ENCODE measurements at places on chromosomes 12 and 14.
A peak's percentile ranks its signal among the peaks of the same experiment; 100 is the strongest.

- no peak for DNase-seq
Observed at GRCh38 chr14:69481815-69482568, 2.5 kb upstream of the PLEKHD1 start.

DNA sequence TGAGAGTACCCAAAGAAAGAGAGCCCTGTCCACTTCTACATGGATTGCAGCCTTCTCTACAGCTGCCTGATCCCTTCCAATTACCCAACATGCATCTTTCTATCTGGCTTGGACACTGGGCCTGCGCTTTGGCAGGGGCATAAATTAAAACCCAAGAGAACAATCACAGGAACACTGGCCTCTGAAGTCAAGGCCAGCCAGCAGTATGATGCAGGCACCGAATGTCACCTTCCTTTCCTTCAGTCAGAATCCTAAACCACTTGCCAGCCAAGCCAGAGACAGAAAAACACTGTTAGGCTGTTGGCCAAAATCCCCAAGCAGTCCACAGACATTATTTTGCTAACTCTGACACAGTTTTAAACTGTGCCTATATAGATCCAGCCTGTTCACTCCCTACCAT lies 113.7 kb downstream of the DUSP6 start:
- DNase-seq, result peak; percentile 64

GRCh38 chr14:51653775-51654532 lies 2.2 kb downstream of the FRMD6 start:
- no peak for DNase-seq

- DNase-seq, result no peak
Observed at GRCh38 chr12:99154216-99154982, 493.2 kb upstream of the GARIN6 start.

DNA sequence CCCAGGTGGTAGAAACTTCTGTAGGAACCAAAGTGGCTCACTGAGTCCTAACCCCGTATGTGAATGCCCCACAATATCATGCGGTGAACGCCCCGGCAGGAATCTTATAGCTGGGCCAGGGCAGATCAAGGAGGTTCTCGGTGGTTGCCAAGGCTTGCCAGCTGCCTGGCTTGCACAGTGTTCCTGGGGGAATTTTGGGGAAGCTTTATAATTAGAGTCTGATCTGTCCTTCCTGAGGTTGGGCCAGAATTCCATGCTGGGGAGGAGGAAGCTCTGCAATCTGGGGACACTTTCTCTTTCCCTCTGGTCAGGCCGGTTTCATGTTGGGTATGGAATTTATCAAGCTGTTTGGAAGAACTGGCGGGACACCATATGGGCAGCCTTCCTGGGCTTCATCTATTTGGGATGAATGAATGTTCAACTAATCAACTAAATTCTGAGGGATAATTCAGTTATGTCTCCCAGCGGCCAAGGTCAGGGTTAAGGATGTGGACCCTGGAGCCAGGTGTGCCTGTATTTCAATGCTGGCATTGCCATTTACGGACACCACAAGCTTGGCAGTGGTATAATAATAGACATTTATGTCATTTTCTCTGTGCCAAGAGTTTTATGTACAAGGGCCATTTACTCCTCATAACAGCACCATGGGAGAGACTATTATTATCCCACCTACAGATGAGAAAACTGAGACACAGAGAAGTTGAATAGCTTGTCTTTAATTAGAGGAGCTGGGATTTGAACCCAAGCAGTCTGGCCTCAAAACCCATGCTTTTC lies 54.3 kb downstream of the SVOP start:
- no peak for DNase-seq

GRCh38 chr12:124147575-124147974 lies 147.3 kb upstream of the RFLNA start:
- DNase-seq, result no peak

- no peak for DNase-seq
Observed at GRCh38 chr14:80862983-80863382, 78.6 kb downstream of the CEP128 start.

- DNase-seq, result no peak
Observed at GRCh38 chr12:51349026-51349425, 2.5 kb upstream of the CELA1 start.

DNA sequence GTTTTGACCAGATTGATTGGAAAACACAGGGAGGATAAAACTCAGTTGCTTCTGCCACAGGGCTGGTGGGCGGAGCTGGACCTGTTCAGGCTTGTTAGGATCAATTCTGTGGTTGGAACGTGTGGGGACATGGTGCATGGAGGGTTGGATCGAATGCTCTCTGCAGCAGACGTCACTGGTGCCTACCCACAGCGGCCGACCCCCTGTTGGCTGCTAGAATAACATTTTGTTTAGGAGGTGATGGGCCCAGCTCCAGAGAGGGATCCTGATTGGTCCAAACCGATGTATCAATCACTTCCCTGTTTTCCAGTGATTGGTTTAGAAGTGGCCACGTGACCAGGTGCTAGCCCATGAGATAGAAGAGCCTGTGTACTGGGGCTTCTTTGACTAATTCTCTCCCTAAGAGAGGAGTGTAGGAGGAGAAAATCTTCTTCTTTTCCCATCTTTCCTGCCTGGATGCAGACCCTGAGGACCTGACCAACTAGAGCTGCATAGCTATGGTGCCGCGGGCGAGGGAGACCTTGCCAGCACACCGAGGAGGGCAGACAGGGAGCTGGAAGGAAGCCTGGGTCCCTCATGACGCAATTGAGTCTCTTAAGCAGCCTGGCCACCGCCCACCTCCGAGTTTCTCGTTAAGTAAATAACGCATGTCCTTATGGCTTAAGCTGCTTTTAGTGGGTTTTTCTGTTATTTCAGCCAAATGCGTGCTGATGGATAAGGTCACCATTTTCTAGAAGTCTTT lies 163.5 kb downstream of the AACS start:
- no peak for DNase-seq

- no peak for DNase-seq
Observed at GRCh38 chr12:12393171-12393570, 36.3 kb downstream of the BORCS5 start.

DNA sequence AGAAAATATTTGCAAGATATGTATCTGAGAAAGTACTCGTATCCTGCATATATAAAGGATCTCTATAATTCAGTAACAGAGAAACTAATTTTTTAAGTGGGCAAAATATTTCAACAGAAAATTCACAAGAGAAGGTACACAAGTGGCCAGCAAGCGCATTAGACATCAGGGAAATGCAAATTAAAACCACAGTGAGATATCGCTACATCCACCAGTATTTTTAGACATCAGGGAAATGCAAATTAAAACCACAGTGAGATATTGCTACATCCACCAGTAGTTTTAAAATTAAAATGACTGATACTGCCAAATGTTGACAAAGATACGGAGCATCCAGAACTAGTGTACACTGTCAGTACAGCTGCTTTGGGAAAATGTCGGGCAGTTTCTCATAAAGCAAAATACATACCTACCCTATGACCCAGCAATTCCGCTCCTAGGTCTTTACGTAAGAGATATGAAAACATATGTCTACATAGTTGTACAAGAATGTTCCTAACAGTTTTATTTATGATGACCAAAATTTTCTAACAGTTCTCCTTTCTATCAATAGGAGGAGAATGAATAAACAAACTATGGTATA lies 2.8 kb upstream of the KCNK13 start:
- no peak for DNase-seq

- no peak for DNase-seq
Observed at GRCh38 chr12:111842556-111843396, 748 bp downstream of the MAPKAPK5 start.

- no peak for DNase-seq
Observed at GRCh38 chr14:83379436-83379835, 1845.8 kb upstream of the SEL1L start.

DNA sequence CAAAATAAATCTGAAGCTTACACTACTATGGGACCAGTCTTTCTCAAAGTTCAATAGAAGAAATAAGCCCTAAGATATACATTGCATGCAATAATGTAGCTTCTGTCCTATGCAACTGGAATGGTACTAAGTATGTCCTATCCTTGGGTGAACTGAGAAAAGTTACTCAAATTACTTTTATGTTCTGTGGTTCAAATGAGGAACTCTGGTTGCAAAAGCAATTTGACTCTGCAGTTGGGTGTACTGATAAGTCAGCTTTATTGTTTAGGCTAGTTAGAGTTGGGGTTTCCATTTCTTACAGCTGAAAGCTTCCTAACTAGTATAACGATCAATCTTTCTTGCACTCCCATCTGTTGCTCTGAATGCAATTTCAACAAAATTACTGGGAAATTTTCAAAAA lies 29.2 kb downstream of the GPR135 start:
- no peak for DNase-seq

DNA sequence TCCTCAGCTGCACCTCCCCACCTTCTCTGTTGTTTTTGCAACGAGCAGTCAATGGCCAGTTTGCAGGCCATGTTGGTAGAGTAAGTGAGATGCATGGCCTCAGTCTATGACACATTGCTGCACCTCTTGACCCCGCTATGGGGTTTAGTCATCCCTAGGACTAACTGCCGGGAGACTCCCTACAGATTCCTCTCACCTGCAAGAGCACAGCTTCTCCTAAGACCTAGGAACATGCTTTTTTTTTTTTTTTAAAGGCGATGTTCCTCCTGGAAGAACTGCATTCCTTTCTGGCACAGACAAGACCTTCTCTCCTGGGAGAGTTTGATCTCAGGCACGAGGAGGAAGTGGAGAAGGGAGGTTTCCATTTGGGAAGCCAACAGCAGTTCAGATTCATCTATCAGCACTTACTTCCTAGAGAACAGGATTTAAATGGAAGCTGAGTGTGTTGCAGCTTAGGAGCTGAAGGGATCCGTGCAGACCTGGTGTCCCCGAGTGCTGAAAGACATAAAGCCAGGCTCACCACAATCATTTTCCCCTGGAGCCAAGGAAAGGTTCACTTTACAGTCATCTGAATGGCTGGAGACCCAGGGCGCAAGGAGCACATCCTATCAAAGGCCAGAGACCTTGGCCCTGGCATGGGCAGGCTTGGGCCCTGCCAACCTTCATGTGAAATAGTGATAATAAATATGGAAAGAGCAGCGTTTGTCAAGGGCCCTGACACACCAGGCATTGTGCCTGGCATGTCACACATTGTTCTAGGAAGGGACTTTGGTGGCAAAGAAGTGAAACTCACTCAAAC lies 104.1 kb downstream of the LGMN start:
- no peak for DNase-seq

- no peak for DNase-seq
Observed at GRCh38 chr12:118357257-118358007, 15.3 kb downstream of the TAOK3 start.

GRCh38 chr14:106605548-106606448 lies 1079.4 kb downstream of the TMEM121 start:
- no peak for DNase-seq

GRCh38 chr14:53491884-53492277 lies 338.8 kb upstream of the DDHD1 start:
- DNase-seq, result no peak

GRCh38 chr12:66665435-66665985 lies 13.4 kb downstream of the GRIP1 start:
- no peak for DNase-seq

DNA sequence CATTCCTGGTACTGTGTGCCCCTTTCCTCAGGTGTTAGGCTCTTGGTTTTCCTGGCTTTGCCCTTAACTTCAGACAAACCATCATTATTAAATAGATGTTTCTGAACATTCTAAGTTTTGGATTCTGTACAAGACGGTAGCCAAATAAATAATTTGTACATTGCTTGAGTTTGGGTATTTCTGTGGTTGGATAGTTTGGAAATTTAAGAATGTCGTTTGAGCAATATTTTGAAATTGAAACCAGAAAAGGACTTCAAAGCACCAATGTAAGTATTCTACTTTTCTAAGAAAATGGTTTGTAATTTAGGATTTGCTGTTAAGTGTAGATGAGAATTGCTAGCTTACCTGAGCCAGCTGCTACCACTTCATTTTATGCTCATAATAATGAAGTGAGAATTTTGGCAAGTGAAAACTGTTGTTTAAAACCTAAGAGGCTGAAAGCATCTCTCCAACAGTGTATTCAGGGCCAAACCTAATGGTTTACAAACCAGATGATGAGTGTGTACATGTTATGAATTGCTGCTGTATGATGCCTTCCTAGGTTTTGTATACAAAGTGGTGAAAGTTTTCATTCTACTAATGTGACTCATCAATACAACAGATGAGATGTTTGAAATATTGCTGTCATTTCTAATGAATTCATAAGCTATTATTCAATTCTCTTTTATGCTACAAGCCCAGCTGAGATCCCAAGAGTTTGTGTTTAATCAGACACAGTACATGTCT lies 181.5 kb upstream of the PRKD1 start:
- no peak for DNase-seq

GRCh38 chr12:60071759-60072191 lies 475.9 kb downstream of the SLC16A7 start:
- no peak for DNase-seq

DNA sequence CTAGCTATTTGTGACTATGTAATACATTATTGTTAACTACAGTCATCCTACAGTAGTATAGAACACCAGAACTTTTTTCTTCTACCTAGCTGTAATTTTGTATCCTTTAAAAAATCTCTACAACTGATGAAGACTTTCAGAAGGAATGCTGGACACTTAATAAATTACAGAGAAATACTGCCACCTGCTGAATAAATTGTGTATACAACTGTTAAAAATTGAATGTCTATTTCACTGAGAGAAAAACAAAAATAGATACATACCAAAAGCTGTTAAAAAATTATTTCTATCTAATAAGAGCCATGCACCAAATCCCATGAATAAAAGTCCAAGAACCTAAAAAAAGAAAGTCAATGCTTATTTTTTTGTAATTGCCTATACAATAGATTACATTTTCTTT lies 6.6 kb downstream of the TSPAN19 start:
- no peak for DNase-seq

DNA sequence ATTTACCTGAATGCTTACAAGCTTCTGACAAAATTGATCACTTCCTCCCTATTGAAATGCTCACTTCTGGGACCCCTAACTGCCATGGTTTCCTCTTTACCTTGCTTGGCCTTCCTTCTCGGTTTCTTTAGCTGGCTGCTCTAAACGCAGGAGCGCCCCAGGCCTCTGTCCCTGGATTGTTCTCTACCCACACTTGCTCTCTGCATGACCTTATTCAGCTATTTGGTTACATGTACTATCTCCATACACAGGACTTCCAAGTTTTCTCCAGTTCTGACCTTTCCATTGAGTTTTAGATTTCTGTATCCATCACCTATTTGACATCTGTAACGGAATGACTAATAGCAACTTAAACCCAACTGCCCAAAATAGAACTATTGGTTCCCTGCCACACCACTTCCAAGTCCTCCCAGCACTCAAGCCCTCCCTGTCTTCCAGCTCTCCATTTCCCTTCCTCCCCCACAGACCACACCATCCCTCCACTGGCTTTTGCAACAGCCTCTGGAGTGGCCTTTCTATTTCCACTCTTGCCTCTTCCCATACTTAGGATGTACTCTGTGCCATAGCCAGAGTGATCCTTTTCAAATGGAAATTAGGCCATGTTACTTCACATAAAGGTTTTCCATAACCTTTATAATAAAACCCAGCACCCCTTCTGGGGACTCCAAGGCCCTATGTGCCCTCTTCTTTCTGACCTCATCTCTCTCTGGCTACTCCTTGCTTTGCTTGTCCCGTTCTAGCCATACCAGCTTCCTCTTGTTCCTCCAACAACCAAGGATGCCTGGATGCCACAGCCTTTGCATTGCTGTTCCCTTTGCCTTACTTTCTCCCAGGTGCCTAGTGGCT lies 202.2 kb downstream of the AEBP2 start:
- no peak for DNase-seq
